ENCODE measurements at places on chromosomes 16 and 17.

GRCh38 chr16:30724641-30725417, 23.4 kb upstream of the PHKG2 start:
- DNase-seq = no peak

DNA sequence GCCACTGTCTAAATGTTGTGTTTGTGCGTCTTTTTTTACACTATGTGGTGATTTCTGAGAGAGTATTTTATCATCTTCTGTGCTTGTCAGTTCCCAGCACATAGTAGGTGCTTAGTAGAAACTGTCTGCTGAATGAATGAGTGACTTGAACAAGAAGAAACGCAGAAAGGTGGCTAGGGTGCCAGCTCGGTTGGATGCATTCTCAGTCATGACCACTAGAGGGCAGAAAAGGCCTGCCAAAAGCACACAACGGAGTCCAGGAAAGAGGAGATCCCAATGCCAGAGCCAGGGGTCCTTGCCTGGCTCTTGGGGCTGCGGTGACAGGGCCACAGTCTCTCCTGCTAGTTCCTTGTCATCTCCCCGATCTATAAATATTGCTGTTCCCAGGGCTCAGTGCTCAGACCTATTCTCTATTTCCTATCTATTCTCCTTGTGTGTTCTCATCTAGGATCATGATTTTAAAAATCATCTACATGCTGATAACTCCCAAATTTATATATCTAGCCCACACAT, 57.3 kb upstream of the CCL1 start:
- DNase-seq = peak; percentile 12

DNA sequence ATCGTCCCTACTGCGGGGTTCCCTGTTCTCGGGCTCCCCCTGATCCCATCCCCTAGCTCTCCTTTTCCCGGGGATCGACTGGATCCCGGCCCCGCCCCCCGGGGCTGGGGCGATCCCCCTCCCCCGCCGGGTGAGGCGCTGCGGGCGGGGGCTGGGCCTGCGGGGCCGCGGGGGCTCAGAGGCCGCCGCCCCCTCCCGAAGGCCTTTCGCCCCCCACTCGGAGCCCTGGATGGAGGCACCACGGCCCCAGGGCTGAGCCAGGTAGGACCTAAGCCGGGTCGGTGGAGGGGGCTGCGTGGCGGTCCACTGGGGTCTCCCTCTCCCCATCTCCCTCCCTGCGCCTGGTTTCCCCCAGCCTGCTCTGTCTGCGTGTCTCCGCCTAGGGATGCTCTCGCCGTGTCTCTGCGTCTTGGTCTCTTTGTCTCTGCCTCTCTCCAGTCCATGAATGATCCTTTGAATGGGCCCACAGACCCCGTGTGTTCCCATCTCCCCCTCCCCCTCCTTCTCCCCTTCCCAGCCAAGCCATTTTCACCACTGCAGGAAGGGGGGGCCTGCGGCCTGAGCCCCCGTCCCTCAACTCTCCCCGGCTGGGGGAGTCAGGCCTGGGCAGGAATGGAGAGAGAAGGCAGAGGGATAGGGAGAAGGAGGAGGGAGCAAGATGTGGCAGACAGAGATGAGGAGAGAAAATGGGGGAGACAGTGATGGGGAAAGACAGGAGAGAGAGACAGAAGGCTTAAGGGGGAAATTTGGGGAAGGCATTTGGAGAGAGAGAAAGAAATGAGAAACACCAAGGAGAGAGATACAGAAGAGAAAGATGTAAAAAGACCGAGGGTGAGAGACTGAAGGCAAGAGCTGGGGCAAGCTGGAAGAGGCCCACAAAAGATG, 1.7 kb upstream of the TMEM256 start:
- DNase-seq = no peak

- no peak for DNase-seq
These were observed 13.1 kb upstream of the C16orf87 start for GRCh38 chr16:46843898-46844642.

DNA sequence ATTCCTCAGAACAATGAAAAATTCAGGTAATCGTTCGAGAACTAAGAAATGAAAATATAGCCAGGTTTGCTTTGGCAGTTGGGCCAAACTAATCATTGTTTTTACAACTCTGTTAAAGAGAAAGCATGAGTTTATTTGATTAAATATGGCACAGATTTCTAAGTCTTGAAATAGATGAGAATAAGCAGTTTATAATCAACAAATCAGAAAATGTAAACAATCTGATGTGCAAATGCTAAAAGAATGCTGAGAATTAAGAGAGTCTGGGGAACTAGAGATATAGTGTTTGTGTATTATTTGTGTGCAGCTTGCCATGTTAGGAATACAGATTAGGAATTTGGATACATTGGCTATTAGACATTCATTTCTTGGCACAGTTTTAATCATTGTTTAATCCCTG, 212.5 kb downstream of the TANC2 start:
- DNase-seq = no peak

DNA sequence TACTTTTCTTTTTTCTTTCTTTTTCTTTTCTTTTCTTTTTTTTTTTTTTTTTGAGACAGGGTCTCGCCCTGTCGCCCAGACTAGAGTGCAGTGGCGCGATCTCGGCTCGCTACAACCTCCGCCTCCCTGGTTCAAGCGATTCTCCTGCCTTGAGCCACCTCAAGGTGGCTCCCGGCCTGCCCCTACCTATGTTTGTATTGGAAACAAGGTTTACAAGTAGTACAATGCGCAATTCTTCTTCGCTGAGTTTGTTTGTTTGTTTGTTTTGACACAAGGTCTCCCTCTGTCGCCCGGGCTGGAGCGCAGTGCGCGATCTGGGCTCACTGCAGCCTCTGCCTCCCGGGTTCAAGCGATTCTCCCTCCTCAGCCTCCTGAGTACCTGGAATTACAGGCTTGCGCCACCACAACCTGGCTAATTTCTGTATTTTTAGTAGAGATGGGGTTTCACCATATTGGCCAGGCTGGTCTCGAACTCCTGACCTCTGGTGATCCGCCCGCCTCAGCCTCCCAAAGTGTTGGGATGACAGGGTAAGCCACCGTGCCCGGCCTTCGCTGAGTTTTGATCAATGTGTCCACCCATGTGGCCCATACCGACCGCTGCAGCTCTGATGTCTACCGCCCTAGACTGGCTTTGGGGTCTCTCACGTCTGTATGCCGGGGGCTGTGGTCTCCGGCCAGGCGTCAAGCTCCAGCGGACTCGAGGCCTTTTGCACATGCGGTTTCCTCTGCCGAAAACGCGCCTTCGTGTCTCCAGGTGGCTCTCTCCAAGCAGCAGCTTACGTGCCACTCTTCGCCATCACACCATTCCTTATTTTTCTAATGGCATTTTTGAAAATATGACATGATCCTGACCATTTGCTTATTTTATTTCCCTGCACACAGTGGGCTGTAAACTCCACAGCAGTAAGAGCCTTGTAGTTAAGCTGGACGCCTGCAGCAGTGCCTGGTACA, 1.1 kb upstream of the YBX2 start:
- peak; percentile 33 for DNase-seq

DNA sequence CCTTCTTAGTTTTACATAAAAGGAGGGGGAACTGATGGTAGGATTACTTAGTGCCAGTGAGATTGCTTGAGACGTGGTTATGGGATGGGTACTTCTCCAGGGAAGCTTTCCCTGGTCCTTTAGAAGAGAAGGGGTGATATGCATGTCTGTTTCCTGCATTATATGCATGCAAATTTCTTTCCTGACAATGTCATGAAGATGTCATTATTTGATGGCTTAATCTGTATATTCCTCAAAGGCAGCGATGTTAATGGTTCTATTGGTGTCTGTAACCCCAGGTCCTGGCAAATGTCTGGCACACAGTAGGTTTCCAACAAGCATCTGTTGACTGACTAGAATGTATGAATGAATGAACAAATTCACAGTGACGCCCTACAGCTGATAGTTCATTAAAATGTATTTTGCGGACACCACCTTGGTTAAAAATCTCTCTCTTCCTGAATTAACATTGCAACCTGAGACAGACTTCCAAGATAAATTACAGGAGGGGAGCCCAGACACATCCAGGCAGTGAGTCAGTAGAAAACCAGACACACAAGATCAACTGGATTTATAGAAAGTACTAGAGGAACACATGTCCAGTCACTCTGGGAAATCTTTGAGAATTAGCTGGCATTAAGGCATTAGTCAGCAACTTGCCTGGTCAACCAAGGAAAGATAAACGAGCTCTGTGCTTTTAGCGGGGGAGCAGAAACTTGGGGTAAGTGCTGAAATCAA, 293.4 kb downstream of the XYLT1 start:
- no peak for DNase-seq

DNA sequence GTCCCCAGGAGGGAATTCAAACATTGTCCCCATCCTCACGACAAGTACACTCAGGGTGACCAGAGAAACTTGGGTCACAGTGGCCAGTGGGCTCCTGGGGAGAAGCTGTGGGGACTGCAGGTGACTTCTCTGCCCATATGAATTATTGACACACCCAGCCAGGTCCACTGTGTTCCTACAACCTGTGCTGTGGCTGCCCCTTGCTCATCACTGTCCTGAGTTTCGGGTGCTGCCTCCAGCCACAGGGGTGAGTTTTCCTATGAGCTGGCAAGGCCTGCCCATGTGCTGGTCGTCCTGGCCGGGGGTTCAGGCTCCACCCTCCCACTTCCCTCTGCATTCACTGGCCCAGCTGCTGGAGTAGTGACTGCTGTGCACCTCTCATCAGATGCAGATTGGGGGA, 59.0 kb upstream of the RBFOX3 start:
- no peak for DNase-seq

DNA sequence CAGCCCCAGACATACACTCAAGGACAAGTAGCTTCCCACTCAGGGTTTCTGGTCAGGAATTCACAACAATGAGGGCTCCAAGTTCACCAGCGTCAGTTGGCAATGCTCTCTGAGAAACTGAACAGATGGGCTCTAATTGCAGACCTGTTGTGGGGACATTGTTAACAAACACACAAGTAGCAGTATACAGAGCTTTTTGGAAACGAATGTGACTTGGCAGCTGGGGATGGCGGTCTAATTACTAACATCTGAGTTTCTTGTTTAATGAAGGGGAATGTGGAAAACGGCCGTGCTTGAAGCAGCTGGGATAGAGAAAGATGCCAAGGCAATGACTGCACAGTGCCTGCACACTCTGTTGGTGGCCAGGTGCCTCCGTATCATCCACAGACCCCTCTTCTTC, 316.1 kb upstream of the IRX3 start:
- DNase-seq = no peak

DNA sequence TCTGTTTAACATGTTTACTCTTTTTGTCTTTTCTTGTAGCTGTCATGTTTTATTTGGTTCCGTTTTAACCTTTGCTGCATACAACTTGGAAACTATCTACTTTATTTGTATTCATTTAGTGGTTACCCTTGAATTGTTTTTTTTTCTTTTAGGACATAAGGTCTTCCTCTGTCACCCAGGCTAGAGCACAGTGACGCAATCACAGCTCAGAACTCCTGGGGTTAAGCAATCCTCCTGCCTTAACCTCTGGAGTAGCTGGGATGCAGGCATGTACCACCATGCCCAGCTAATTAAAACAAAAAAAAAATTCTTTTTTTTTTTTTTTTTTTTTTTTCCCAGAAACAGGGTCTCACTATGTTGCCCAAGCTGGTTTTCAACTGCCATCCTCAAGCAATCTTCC, 29.8 kb upstream of the USP43 start:
- no peak for DNase-seq

GRCh38 chr17:72139212-72139611, 18.4 kb downstream of the SOX9 start:
- no peak for DNase-seq

- no peak for DNase-seq
These were observed 3.2 kb upstream of the ZDHHC1 start for GRCh38 chr16:67419502-67419901.
